ENCODE measurements at places on chromosomes 4 and X.

- no peak for DNase-seq
Observed at GRCh38 chrX:57772637-57773036, 92.6 kb upstream of the NLRP2B start.

DNA sequence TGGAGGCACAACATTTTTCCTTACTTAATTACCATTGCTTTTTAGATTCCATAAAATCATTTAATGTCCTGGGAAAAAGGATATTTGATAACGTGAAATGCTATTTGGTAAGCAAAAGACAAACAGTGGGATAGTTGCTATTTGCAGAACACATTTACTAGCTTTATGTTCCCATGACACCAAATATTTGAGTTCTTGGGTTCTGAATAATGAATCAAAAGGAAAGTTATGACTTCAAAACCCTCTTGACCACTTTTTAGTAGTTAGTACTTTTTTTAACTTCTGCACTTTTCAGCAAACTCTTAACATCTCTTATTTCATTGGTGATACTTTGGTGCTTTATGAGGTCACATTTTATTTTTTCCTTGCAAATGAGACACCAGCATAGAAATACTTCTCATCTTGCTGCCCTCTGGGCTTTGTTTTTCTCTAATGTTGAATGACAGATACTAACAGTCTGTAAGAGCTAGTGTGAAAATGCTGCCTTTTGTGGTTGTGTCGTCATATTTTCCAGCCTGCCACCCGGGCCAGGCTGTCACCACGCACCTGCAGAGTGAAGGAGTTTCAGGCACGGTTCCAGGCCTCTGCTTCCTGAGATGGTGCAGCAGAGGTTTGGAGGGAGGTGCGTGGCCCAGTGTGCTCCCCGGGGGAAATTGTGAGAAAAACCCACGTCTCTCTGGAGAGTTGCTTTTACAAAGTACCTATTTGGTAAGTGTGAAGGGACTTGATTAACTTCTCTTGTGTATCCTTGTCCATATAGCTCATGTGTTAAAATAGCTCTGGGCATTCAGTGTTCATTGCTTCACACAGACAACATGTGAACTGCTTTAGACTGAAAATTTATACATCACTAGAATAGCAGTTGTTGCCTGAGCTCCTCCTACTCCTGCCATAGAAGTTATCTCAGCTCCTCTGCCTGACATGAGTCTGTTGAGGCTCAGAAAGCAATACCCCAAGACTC lies 34.7 kb downstream of the MSL3 start:
- DNase-seq = no peak

DNA sequence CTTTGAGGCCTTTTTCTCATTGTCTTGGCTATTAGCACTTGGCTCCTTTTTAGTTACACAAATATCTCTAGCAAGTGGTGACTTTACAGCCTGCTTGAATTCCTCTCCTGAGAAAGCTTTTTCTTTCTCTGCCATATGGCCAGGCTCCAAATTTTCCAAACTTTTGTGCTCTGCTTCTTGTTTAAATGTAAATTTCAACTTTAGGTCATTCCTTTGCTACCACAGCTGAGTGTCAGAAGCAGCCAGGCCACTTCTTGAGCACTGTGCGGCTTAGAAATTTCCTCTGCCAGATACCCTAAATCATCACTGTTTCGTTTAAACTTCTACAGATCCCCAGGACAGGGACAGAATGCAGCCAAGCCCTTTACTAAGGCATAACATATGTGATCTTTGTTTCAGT lies 222.4 kb downstream of the FBXO8 start:
- DNase-seq = no peak

GRCh38 chr4:309807-310206 lies 4.5 kb upstream of the ZNF732 start:
- DNase-seq = no peak

DNA sequence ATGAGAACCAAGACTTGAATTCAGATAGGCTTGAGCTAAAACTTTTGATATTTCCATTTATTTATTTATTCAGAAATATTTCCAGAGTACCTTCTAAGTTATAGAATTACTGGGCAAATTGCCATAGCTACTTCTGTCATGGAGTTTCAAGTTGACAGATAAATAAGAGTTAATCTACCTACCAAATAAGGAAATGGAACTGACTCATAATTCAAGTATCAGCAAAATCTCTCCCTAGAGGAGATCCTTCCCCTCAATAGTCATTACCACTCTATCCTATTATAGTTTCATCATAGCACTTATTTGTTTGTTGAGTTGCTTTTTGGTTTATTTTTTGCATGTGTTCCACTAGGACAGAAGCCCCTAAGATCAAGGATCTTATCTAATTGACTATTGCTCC lies 48.8 kb upstream of the CCSER1 start:
- no peak for DNase-seq

DNA sequence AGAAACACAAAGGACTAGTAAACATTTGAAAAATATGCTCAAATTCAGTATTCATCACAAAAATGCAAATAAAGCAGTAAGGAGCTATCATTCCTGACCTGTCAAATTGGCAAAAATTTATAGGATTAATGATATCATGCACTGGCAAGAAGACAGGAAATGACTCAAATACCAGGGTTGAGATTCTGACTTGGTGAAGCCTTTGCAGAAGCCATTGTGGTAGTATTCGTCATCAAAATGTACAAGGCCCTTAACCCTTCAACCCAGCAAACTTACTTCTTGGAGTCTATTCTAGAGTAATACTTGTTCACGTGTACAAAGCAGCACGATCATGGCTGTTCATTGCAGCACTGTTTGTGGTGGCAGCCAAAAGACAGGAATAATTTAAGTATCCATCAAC lies 132.4 kb downstream of the ENOX2 start:
- DNase-seq = no peak

- DNase-seq = no peak
Observed at GRCh38 chr4:155914782-155915181, 11.3 kb downstream of the TDO2 start.

DNA sequence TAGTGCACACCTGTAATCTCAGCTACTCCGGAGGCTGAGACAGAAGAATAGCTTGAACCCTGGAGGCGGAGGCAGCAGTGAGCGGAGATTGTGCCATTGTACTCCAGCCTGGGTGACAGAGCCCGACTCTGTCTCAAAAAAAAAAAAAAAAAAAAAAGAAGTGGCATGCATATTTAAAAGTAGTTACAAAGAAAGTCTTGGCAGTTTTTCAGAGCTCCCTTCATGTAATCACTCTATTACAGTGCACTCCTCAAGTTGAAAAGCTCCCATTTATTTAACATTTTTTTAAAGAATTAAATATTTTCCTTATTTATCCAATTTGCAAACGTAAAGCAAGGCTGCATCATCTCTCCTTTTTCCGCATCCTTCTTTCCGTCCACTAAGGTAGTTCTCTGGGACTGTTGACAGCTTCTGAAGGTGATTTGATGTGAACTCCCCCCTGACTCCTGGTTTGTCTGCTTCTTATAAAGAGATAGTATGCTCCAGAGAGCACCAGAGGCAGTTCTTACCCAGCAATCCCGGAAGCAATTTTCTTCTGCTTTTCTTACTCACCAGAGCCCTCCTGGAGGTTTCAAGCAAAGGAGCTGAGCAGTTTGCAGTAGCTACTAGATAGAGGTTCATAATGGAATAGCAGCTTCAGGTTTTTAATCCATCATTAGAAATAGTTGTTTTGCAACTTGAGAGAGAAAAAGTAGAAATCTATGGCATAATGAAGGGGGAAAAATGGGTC lies 151.0 kb downstream of the PALLD start:
- no peak for DNase-seq

- DNase-seq = no peak
Observed at GRCh38 chr4:137705171-137705783, 173.0 kb upstream of the PCDH18 start.

- no peak for DNase-seq
Observed at GRCh38 chr4:83613023-83613422, 77.1 kb downstream of the GPAT3 start.

- DNase-seq = no peak
Observed at GRCh38 chr4:52780617-52781354, 29.6 kb upstream of the ERVMER34-1 start.

- DNase-seq = no peak
Observed at GRCh38 chr4:158873795-158874401, 105.1 kb downstream of the FNIP2 start.

GRCh38 chr4:155759372-155760252 lies 791 bp downstream of the GUCY1B1 start:
- no peak for DNase-seq

DNA sequence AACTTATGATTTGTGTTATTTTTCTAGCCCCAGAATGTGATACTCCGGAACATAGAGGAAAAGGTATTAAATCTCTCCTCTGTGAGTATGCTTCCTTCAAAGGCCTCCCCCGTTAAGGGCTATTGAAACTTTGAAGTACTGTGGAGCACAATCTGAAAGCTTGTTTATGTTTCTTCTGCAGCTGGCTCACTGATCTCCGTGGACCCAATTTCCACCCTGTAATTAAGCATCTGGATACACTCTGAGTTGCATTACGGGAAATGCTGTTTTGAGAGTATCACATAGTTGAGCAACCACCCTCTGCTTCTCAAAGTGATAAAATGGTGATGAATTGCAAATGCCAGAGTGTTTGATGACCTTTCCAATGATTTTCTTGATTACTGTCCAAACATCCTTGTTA lies 296.8 kb upstream of the PABPC5 start:
- no peak for DNase-seq

DNA sequence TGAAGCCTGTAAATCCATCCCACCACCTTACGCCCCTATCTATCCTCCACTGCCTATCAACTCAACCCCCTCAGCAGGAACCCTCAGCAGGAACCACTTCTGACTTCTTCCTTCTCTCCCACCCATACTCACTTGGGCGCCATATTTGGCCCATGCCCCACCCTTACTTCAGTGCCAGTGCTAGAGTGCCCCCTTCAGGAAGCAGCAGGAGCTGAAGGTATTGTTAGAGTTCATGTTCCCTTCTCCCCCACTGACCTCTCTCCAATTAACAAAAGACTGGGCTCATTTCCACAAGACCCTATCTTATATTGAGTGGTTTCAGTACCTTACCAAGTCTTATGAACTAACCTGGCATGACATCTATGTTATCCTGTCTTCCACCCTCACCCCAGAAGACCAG lies 363.1 kb upstream of the SLIT2 start:
- DNase-seq = no peak

DNA sequence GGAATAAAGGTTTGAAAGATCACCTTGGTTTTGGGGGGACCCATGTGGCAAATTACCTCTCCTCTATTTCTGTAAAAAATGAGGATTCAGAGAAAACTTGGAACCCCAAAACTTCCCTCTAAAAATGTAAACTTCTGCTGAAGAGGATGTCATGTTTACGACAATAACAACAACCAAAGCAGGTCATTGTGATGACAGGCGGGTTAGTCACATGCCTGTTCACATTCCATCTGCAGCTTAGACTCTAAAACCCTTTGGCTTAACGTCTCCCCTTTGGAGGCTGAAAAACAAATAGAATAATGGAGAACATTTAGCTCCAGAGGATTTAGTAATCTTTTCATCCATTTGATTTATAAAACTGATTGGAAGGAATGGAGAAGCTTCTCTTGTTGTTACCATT lies 75.0 kb upstream of the FAM9C start:
- DNase-seq = no peak

DNA sequence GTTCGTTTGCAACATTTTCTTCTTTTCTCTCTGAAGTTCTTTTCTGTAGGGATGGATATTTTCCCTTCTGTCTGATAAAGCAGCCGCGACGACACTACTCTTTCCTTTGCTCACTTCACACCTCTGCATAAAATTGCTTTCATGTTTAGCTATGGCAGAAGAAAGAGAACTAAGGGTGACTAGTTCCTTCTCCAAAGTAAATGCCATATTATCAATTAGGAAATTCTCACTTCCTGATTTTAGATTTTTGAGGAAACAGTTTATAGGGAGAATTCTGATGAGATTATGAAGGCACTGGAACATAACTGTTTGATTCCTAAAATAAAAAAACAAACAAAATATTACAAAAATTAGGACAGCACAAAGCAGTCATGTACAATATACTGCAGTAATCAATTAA lies 29.2 kb downstream of the FANCB start:
- DNase-seq = no peak

DNA sequence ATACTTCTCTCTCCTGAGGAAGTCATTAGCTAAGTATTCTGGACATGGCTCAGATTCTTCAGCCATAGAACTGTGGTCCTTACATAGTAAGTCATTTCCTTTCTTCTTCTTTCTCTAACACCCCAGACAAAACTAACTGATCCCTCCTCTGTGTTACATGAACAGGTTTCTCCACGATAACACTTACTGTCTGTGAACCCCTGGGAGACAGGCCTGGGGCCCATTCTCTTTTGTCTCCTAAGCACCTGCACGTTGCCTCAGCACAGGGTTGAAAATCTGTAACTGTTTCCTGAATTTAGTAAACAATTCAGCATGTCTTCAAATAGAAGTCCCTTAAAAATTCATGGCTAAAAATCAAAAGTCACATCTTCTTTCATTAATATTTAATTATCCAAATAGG lies 24.7 kb downstream of the APBB2 start:
- DNase-seq = no peak

- DNase-seq = no peak
Observed at GRCh38 chrX:108019382-108019875, 25.4 kb upstream of the VSIG1 start.
